Coronary artery (tissue), 2 donors: ENCODE measurements at places on chromosomes 6 and 20.

DNA sequence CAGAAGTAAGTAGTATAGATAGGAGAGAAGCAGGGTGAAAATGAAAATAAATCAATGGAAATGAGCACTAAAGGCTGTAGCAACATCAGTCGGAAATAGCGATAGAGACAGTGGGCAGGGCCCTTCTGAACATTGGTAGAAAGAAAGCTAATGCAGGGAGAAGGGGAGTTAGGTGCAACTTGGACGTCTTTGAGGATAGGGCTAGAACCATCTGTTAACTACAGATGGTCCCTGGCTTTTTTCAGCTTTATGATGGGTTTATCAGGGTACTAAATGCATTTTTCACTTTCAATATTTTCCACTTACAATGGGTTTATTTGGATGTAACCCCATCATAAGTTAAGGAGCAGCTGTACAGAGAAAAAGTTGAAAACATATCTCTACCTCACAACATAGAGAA lies 72.8 kb upstream of the CNR1 start:
- no peak for DNase-seq

DNA sequence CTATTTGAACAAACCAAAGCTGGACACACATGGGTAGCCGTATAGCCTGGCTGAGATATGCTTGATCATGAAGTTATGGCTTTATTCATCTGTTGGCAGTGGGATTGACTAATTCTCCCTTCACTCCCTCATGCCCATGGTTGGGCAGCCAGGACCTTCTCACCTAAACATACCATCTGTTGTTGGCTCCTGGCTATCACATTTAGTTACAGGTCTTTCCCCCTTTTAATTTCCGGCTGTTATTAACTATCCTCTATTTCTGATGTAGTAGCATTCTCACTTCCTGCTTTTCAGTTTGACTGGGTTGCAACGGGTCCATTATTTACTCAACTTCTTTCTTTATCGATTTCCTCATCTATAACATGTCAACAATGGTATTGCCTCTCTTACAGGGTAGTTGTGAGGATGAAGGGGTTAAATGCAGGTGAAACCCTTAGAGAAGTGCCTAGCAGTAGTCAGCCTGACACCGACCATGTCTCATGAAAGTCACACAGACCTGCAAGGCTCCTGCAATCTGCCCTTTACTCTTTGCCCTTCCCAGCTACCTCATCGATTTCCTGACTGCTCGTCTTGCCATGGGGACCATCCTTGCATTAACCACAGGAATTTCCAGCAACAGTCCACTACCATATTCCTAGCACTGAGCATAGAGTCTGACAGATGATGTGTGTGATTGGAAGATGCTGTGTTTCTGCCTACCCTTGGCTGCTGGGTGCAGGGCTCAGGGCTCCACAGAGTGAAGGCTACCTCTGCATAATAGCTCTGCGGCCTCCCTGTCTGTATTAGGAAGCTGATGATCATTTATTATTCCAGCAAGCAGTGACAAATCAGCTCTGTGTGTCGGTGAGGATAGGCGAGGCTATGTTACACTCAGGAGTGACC lies 42.2 kb downstream of the PPP1R14C start:
- DNase-seq = no peak

- DNase-seq = no peak
Observed at GRCh38 chr20:46006022-46006705, 2.5 kb upstream of the MMP9 start.

DNA sequence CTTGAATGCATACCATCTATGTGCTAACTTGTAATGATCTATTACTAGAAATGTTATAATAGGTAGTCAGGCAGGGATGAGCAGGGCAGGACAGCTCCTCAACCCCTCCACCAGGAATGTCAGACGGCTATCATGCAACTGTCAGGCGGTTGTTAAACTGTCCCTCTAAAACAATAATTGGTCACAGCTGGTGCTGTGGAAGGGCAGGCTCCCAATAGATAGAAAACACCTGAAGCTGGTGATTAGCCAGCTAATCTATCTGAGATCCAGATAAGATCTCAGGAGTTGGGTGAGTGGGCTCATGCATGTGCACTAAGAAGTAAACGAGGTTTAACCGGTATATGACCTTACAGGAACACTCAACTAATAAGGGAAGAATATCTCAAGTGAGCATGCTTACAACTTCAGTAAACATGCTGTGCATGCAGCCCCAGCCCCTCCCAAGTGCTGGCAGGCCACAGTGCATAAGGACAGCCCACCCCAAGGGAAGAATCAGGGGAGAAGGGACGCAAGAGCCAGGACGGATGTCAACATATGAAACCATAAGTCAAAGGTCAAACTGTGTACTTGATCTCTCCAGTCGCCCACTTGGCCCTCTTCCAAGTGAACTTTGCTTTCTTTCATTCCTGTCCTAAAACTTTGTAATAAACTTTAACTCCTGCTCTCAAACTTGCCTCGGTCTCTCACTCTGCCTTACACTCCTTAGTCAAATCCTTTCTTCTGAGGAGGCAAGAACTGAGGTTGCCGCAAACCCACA lies 566.2 kb upstream of the NRSN1 start:
- DNase-seq = no peak

DNA sequence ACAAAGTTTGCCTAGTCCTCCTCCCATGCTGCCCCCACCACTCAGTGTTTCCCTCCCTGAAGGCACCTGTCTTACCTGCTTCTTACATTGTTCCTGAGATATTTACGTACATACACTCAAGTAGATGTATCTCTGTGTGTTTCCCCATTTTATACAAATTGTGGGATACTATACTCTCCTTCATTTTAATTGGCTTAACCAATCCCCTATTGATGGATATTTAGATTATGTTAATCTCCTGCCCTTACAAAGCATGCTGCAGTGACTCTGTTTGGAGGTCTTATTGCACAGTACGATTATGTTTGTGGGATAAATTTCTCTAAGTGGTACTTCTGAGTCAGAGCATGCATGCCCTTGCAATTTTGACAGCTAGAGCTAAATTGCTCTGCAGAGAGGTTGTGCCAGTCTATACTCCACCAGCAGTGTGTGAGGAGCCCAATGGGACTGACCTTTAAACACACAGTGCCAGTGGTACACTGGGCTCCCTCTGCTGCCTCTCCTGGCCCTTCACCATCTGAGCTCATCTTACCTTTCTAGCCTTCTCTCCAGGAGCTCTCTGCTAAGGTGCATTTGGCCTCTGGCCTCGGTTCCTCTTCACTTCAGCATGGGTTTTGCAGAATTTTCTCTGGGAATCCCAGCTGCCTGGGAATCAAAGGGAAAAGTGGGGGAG lies 57.4 kb downstream of the LYRM2 start:
- DNase-seq = no peak

GRCh38 chr20:48948612-48949011 lies 27.1 kb downstream of the ARFGEF2 start:
- no peak for DNase-seq
